GM18507 (cell line): ENCODE measurements at places on chromosomes 16 and 17.

GRCh38 chr17:78828470-78829185 lies 12.0 kb downstream of the USP36 start:
- no peak for DNase-seq

- DNase-seq = peak; percentile 53
Observed at GRCh38 chr17:58755577-58756245, at the start of gene PPM1E. PPM1E (plus strand) TSS chr17:58755854.

- DNase-seq = no peak
Observed at GRCh38 chr17:78707016-78707415, 75.1 kb downstream of the CYTH1 start.

DNA sequence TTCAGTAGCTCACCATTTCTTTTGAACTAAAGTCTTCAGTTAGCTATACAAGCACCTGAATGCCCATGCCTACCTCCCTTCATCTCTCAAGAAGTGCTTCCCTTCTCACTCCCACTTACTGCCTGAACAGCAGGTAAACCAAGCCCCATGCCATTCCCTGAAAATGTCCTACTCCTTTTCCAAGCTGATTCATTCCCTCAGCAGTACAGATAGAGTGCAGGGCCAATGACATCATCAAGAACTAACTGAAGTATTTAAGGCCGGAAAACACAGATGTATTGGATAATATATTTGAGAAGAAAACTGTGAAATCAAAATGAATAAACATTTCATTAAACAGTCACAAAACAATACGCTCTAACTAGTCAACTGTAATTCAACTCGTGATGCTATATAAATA lies 478.8 kb upstream of the CDH11 start:
- DNase-seq = no peak

- no peak for DNase-seq
Observed at GRCh38 chr17:20206068-20206467, 196.9 kb downstream of the SPECC1 start.

DNA sequence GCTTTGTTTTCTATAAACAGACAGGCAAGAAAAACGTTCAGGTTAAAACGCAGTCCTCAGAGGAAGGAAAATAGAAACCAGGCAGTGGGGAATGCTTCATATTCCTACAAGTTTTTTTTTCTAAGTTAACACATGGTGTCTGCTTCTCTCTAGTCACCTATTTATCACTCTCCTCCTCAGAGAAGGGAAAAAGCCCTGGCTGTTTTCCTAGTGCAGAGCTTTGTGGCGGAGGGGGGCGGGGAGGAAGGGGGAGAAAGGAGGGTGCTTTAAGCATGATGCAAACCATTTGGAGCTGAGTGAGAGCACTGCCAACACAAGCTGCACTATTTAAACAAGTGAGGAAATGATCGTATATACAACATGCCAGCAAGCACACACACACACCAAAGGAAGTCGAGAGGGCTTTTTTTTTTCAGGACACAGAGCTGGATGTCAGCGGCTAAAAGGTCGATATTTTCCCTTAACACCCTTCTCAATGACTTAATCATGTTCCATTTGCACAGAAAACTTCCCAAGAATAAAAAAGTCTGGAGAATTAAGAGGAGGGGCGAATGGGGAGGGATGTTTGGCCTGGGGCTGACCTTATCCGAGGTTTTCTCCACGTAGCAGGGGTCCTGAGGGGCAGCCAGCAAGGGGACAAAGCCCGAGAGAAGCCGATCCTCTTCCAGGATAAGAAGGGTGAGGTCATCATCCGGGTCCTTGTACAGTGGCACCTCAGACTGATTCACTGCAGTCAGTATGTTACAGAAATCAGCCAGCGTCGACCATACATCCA lies 117.4 kb downstream of the HIC1 start:
- DNase-seq = no peak

DNA sequence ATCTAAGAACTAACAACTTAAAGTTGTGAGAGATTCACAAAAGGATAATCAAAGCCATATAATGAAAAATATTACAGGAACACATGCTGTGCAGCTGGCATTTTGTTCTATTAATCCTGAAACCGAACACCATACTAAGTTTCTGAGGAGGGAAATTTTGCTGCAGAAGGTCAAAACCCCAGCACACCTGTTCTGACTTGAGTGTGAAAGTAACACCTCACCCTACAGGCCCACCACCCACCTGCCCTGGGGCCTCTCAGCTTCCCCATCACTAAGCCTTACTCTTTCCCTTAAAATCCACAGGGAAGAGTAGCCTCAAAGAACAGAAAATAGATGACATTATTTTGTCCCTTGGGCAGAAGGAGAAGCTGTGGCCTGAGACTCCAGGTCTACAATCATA lies 44.8 kb downstream of the STAT5A start:
- DNase-seq = no peak

GRCh38 chr17:81348097-81349055 lies 46.9 kb upstream of the BAHCC1 start:
- no peak for DNase-seq

DNA sequence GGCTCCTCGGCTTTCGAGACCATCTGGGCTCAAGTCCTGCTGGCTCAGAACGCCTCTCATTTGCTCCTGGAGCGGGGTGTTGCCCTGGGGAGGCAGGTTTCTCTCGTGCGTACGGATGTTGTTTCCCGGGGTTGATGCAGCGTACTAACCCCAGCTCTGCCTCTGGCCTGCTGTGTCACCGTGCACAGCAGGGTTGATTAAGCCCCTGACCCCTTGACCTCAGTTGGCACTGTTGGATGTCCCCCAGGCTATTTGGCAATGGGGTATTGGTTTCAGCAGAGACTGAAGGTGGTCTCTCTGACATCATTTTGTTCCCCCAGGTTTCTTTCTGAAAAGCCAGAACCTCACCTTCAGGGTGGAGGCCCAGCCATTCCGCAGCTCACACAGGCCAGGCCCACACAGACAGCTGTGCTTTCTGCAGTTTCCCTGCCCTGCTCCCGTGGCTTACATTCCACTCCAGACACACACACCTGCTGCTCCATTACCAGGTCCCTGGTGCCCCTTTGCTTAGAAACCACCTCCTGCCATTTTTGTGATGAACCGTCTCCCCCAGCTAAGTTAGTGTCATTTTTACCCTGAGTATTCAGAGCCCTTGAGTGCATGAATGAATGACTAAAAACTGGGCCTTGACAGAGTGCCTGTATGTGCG lies 233.5 kb downstream of the CCDC182 start:
- DNase-seq = no peak

GRCh38 chr17:66299711-66300110 lies 2.7 kb upstream of the PRKCA start:
- no peak for DNase-seq

GRCh38 chr17:20202141-20202621 lies 193.0 kb downstream of the SPECC1 start:
- DNase-seq = no peak

DNA sequence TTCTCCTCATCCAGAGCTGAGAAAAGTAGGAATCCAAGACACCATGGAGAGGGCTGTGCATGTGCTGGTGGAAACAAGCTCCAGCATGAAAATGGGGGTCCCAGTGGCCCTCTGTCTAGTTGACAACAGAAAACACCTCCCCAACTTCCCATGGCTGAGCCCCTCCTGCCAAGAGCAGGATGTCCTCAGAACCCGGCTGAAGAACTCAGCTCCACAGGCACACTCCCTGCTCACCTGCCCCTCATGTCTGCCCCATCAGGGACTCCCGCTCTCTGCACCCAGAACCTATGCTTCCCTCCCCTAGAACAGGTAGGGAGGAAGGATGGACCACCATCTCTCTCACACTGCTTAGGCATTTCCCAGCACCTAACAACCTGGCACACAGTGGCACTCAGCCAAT lies 167.2 kb downstream of the C16orf78 start:
- DNase-seq = no peak

- no peak for DNase-seq
Observed at GRCh38 chr16:50126183-50126582, 26.9 kb upstream of the TENT4B start.

- DNase-seq = no peak
Observed at GRCh38 chr16:62954144-62955032, 918.1 kb upstream of the CDH8 start.
